ENCODE measurements at places on chromosomes 11 and 22. TPM values are rescaled to one million over a fixed set of nuclear protein-coding genes. Genes with fewer than 3 reads are reported as not detected.

The UBQLNL gene
- total RNA-seq = not detected

The SHISAL1 gene
- total RNA-seq = 0.71 TPM

GRCh38 chr22:38415046-38415445 lies 40.0 kb downstream of the KCNJ4 start:
- DNase-seq = no peak

GRCh38 chr22:41366323-41367029 lies 15.3 kb upstream of the TEF start:
- DNase-seq = no peak

GRCh38 chr11:121645001-121645400 lies 192.2 kb upstream of the SORL1-AS1 start:
- DNase-seq = no peak

- DNase-seq = no peak
Measured at GRCh38 chr22:49826603-49827270, 936 bp downstream of the BRD1 start.

DNA sequence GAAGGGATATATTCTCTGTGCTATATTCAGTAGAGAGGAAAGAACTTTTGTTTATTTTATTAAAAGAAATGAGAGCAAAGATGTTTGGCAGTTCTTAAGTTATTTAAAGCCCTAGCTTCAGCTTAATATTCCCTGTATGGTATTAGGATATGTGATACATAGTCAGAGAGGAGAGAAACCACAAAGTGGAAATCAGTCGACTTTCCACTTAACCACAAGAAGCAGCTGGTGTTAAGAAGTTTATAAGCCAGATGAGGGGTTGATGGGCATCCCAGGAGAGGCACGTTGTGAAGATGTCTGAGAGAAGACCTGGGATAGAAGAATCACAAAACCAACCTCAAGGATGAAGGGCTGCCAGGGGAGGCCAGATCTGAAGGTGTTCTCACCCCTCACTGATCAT lies 23.3 kb upstream of the PHF21B start:
- DNase-seq = no peak
